ENCODE measurements at places on chromosomes 1 and 21. TPM values are rescaled to one million over a fixed set of nuclear protein-coding genes. Genes with fewer than 3 reads are reported as not detected.

Gene GPR37L1
- total RNA-seq = not detected

Gene S100A14
- not detected for total RNA-seq

Gene OR2T2
- total RNA-seq = not detected

Gene PRR9
- not detected for total RNA-seq

Gene CYP4Z1
- total RNA-seq = not detected

Gene ILDR2
- total RNA-seq = 4.3 TPM

Gene FCAMR
- 0.22 TPM for total RNA-seq

Gene ZNF593OS
- not detected for total RNA-seq

Gene INKA2
- total RNA-seq = 1.6 TPM

Gene MMP23B
- total RNA-seq = 6.7 TPM

Gene ZNF326
- total RNA-seq = 18.2 TPM

Gene COPA
- total RNA-seq = 137 TPM

Gene CD84
- total RNA-seq = 58.5 TPM

Gene C1orf198
- 3.8 TPM for total RNA-seq

Gene ABCG1
- 13.2 TPM for total RNA-seq

Gene A3GALT2
- not detected for total RNA-seq

Gene LCE1A
- not detected for total RNA-seq

Gene AVPR1B
- not detected for total RNA-seq

Gene FAM43B
- total RNA-seq = not detected

Gene LTN1
- total RNA-seq = 29.3 TPM

Gene MSH4
- total RNA-seq = 0.67 TPM

Gene ASAP3
- 0.50 TPM for total RNA-seq

Gene SPRR2E
- total RNA-seq = not detected

Gene RIPPLY3
- not detected for total RNA-seq

Gene SLC44A3
- total RNA-seq = 1.5 TPM

Gene FAM72A
- total RNA-seq = 22.1 TPM

Gene NUF2
- 50.2 TPM for total RNA-seq

Gene DIRAS3
- total RNA-seq = not detected

Gene CRNN
- not detected for total RNA-seq

Gene CR1L
- total RNA-seq = not detected

Gene NIBAN1
- total RNA-seq = 28.4 TPM

Gene ATP1A4
- total RNA-seq = not detected

Gene MIXL1
- not detected for total RNA-seq

Gene TMEM269
- total RNA-seq = 0.22 TPM

Gene TMIGD3
- total RNA-seq = 0.42 TPM

Gene CYP4X1
- total RNA-seq = not detected

Gene BCL2L15
- total RNA-seq = 1.1 TPM

Gene CCDC17
- total RNA-seq = 4.4 TPM

Gene PLA2G2F
- not detected for total RNA-seq

Gene ANKRD34A
- total RNA-seq = 2.2 TPM

Gene TMEM82
- total RNA-seq = not detected

Gene CD247
- 252 TPM for total RNA-seq

Gene SPRR2A
- total RNA-seq = not detected

Gene OR2M3
- total RNA-seq = not detected

Gene RGS8
- not detected for total RNA-seq

Gene PTPRU
- 0.54 TPM for total RNA-seq

Gene PLEKHN1
- total RNA-seq = 4.8 TPM

Gene BTBD19
- total RNA-seq = 5.6 TPM

Gene SPATA45
- total RNA-seq = not detected

Gene CADM3
- total RNA-seq = not detected

Gene SPRR1A
- not detected for total RNA-seq

Gene CACNA1S
- total RNA-seq = not detected

Gene VANGL2
- 0.34 TPM for total RNA-seq
